Mammary epithelial cell (primary cell): ENCODE measurements at places on chromosomes 6 and 20. TPM values are rescaled to one million over a fixed set of nuclear protein-coding genes. Genes with fewer than 3 reads are reported as not detected.

- DNase-seq: no peak
These were observed 165.6 kb upstream of the RIMS1 start for GRCh38 chr6:71720705-71721104.

The CENPW gene
- total RNA-seq: 1.7 TPM

GRCh38 chr20:45902199-45902701 lies 9.7 kb downstream of the PLTP start:
- no peak for DNase-seq

GRCh38 chr6:82882363-82883023 lies 183.1 kb downstream of the UBE3D start:
- DNase-seq: no peak

- DNase-seq: no peak
These were observed 187.8 kb downstream of the SYNDIG1 start for GRCh38 chr20:24657196-24657595.

DNA sequence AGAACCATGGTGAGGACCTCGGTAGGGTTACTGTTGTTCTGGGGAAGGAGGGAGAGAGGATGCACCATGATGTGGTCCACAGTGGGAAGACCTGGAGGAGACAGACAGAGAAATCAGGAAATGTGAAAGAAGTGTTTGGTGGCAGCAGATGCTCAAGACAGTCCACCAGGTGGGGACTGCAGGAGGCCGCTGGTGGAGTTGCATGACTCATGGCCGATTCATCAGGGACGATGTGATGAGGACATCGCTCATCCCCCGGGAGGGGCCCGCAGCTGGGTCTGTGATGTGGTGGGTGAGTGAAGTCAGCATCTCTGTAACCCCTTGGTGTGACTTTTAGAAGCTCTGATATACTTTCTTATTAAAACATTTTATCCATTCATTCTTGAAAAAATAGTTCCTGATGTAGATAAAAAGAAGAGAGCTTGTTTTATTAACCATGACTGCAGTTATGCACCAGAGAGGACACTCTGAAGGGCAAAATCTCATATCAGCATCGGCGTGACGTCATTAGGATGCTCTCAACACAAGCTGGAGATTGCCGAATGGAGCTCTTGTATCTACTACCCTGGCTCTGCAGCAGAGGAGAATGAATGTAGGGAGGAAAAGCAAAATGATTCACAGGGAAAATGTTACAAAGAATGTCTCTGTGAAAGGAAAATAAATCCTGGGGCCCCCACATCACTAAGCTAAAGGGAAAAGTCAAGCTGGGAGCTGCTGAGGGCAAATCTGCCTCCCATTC lies 71.2 kb downstream of the RAMACL start:
- peak; percentile 80 for DNase-seq

GRCh38 chr20:47348539-47349142 lies 7.9 kb downstream of the ZMYND8 start:
- no peak for DNase-seq

The PRPF6 gene
- total RNA-seq: 33.5 TPM

GRCh38 chr6:30029588-30029987 lies 31.5 kb upstream of the POLR1H start:
- DNase-seq: no peak

GRCh38 chr20:22810626-22811569 lies 224.2 kb upstream of the SSTR4 start:
- DNase-seq: no peak

DNA sequence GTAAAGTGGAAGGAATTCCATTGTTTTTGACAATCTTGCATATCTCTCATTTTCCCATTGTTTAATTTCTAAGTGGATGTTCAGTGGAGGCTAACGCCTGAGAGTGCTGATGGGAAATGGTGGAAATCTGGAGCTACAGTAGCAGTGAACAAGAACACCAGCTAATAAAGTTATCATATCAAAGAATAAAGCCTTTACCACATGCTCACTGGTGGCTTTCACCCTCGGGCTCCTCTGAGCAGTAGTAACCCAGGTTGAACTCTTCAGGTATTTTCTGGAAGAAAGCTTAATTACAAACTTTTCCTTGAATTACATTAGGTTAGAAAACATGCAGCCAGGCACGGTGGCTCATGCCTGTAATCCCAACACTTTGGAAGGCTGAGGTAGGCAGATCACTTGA lies 10.4 kb upstream of the ACAT2 start:
- DNase-seq: no peak

The PSORS1C2 gene
- total RNA-seq: not detected in 2 replicates

DNA sequence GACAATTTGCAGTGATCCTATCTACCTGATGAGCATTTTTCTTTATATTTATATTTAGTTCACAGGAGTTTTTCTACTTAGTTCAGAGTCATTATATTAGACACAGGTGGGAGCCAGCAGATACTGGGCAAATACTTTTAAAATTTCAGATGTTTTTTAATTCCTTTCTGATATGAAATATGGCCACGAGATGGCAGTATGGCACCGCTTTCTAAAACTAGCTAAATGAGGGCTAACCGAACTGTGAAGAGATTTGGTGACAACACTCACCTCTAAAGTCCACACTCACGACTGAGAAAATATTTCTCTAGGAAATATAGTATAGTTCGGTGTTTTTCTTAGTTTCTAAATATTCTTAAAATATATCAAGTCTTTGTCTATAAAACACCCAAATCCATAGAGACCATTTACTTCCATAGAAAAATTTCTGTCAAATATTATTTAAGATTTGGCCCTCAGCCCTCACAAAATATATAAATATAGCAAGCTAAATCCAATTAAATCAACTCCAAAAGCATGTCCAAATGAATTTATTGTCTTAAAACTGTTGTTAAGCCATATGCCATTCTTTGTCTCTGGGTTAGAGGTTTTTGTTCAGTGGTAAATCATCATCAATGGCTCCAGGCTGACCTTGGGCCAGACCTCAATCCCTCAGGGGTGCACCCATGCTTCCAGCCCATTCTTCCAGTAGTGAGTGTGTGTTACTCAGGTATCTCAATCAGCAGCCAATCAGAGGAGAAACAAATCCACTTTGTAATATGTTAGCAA lies 63.6 kb downstream of the HUS1B start:
- DNase-seq: peak; percentile 26

DNA sequence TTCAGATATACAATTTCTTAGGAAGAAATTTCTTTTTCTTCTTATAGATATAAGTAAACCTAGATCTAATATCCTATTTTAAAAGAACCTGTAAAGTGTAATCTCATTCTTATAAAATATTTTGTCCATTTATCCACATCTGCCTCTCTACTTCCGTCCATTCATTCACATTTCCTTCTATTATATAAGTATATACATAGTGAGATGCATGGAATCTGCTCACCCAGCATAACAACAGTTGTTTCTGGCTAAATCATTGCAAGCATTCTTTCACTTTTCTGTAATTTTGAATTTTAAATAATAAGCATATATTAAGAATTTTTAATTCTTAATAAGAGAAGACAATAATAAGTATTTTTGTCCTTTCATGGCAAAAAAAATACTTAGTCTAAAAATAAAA lies 45.4 kb downstream of the CEP162 start:
- DNase-seq: no peak

GRCh38 chr20:63056236-63057170 lies 49.7 kb upstream of the BHLHE23 start:
- peak; percentile 40 for DNase-seq

- no peak for DNase-seq
These were observed 42.9 kb upstream of the FAM83D start for GRCh38 chr20:38883081-38883980.

GRCh38 chr6:44569931-44570385 lies 182.5 kb downstream of the CDC5L start:
- DNase-seq: no peak

DNA sequence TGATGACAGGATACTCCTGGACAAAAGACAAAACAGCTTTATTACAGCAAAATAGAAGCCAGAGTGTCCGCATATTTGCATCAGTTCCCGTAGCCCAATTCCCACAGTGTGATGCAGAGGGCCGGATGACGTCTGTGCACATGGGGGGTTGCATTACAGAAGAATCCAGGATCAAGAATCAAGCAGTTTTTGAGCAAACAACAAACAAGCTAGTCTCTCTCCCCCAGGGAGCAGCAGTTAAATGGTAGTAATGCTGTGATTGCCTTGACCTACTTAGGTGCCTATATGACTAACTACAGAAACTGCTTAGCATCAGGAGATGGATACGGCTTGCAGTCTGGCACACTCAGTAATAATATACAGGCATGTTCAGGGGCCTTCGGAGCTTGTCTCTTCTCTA lies 3.2 kb upstream of the SDHAF4 start:
- DNase-seq: no peak

The CYP39A1 gene
- 5.2 TPM for total RNA-seq

DNA sequence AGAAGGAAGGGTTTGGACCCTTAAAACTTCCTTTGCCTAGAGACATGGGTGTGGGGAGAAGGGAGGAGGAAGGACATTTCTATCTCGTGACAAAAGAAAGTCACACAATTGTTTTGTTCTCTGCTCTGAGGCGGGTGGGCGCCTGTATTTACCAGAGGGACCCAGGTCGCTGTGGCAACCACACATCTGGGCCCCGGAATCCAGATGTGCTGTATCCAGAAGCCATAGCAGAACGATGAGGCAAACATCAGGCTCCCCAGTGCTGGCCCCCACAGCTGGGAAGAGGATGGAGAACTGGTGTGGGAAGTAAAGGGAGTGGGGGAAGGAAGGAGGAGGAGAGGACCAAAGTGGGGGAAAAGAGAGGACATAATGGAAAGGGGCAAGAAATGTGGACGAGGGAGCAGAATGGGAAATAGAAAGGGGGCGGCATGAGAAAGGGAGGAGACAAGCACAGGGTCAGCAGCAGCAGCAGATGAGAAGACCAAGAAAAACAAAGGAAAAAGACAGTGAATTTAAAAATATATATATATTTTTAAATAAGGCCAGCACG lies 3.4 kb upstream of the TNXB start:
- DNase-seq: no peak

DNA sequence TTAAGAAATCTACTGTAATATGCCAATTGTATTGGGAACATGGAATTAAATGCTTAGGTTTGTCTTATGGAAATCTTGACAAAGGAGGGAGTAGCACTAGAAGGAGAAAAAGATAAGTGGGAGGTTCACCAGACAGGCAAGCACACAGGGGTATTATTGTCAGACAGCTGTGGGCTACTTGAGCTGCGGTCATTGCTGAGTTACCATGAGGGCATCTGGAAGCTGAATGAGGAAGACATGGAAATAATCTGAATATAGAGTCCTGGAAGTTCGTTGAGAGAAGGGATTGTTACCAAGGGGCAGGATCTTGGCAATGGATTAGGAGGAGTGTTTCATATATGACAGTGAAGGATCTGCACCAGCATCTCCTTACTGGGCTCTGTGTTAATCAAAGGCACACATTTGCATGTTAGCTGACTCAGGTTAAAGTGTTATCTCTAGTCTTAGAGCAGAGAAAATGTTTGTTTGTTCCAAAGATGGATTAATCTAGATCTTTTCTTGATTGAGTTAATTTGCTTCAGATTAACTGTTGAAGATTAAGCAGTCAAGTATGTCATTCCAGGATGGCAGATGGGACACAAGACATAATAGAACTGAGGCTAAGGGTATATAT lies 53.0 kb upstream of the SUPT3H start:
- DNase-seq: no peak

The LAMA2 gene
- total RNA-seq: 0.50 TPM

The EPPIN gene
- not detected in 2 replicates for total RNA-seq

DNA sequence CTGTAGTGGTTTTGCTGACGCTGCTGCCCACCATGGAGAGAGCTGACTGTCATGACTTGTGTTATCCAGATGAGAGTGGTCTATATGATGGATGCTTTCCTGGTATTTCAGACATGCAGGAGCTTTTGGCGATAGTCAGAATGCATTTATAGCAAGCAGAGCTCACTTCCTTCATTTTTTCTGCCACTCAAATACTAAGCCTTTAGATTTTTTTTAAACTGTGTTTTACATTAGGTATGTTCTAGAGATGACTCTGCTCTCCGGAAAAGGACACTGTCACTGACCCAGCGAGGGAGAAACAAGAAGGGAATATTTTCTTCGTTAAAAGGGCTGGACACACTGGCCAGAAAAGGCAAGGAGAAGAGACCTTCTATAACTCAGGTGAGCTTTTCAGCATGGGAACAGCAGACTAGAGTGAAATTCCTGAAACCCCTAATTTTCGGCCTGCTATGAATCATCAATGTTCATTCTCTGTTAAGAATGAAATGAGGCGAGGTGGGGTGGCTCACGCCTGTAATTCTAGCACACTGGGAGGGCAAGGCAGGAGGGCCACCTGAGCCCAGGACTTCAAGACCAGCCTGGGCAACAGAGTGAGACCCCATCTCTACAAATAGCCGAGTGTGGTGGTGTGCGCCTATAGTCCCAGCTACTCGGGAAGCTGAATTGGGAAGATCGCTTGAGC lies 98.6 kb upstream of the CLDN20 start:
- no peak for DNase-seq

DNA sequence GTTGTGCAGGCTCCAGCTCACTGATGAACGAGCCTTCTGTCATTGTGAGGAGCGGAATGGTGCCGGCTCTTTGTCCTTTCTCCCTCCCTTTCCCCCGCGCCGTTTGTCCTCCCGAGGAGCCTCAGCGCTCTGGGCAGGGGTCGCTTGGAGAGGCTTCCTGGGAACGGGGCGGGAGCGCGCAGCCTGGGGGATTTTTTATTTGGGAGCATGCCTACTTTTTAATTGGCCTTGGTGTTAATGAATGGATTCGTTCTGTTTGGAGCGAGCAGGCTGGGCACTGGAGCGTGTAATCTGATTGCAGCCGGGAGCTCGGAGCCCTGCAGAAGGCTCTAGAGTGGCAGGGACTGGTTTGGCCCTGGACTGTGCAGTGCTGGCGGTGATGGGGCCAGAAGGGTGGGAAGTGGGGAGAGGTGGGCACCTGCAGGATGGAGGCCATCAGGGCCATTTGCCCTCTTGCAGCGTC lies 118.8 kb downstream of the CDH4 start:
- DNase-seq: no peak

- no peak for DNase-seq
These were observed 243.5 kb downstream of the GMPR start for GRCh38 chr6:16481697-16482399.

DNA sequence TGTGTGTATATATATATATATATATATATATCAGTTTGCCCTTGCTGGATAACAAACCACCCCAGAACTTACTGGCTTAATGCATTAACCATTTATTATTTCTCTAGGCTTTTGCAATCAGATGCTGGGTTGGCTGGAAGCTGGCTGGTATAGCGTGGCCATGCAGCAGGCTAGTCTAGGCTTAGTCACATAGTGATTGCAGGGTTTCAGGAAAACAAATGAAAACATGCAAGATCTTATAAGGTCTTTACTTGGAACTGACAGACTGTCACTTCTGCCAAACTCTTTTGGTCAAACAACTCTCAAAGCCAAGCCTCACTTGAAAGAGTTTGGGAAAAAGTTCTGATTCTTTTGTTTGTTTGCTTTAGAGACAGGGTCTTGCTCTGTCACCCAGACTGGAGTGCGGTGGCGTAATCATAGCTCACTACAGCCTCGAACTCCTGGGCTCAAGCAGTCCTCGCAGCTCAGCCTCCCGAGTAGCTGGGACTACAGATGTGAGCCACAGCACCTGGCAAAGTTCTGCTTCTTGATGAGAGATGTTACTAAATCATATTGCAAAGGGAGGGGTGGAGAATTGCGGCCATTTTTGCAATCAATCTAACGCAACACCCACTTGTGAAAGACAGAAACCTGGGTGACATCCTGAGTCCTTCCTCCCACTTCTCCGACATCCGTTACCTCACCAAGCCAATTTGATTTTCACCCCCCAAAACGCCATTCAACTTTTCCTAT lies 74.6 kb upstream of the RNF24 start:
- no peak for DNase-seq

The OCSTAMP gene
- not detected in 2 replicates for total RNA-seq
